ENCODE measurements at places on chromosomes 6 and 20. TPM values are rescaled to one million over a fixed set of nuclear protein-coding genes. Genes with fewer than 3 reads are reported as not detected.

Gene OXT
- 0.66 TPM for total RNA-seq

Gene SALL4
- 0.18 TPM for total RNA-seq

Gene TSBP1
- total RNA-seq = not detected

Gene GGTLC1
- total RNA-seq = not detected

Gene FOXA2
- total RNA-seq = not detected

Gene INSM1
- 0.04 TPM for total RNA-seq

Gene TBC1D32
- total RNA-seq = 12.9 TPM

Gene PEX3
- total RNA-seq = 21.9 TPM

Gene NT5E
- total RNA-seq = 28.8 TPM

Gene TOP1
- total RNA-seq = 17.2 TPM

Gene GJA1
- 55.9 TPM for total RNA-seq

Gene POPDC3
- total RNA-seq = 48.5 TPM

Gene CHRNA4
- total RNA-seq = 0.71 TPM

Gene VSX1
- total RNA-seq = not detected

Gene BIRC7
- total RNA-seq = 0.13 TPM

Gene EPB41L1
- total RNA-seq = 14.3 TPM

Gene ZNF311
- total RNA-seq = 2.3 TPM

Gene C20orf144
- total RNA-seq = 0.04 TPM

Gene SLC22A16
- total RNA-seq = 0.22 TPM

Gene CFB
- 1.6 TPM for total RNA-seq

Gene CDSN
- total RNA-seq = not detected

Gene MUCL3
- not detected for total RNA-seq
